ENCODE measurements at places on chromosomes 3 and 15. TPM values are rescaled to one million over a fixed set of nuclear protein-coding genes. Genes with fewer than 3 reads are reported as not detected.

- DNase-seq = no peak
Observed at GRCh38 chr3:86814918-86815655, 175.9 kb downstream of the VGLL3 start.

DNA sequence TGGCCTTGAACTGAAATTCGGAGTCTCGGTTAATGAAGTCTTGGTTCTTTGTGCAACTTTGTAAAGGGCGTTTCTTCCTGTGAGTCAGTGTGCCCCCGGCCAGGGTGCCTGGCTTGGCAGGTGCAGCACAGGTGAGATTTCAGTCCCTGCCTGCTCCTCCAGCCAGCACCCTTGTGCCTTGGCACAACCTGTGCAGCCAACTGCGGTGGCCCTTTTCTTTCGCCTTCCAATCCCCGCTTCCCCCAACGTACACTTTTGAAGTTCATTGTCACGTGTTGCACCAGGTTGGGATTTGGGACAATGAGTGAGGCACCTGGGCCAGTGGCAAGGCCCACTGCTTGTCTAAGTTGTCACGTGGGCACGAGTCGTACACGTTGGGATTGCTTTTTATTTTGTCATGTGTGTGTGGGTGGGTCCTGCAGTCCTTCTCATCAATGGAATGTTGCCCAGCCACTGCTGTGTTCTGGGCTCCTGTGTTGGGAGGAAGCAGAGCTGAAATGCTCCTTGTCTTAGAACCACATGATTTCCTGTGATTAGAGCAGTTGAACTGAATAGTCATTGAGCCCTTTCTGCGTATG is 242.9 kb upstream of the BHLHE40 start:
- DNase-seq = no peak

GRCh38 chr3:16520241-16520969 is 6.9 kb upstream of the RFTN1 start:
- DNase-seq = no peak

DNA sequence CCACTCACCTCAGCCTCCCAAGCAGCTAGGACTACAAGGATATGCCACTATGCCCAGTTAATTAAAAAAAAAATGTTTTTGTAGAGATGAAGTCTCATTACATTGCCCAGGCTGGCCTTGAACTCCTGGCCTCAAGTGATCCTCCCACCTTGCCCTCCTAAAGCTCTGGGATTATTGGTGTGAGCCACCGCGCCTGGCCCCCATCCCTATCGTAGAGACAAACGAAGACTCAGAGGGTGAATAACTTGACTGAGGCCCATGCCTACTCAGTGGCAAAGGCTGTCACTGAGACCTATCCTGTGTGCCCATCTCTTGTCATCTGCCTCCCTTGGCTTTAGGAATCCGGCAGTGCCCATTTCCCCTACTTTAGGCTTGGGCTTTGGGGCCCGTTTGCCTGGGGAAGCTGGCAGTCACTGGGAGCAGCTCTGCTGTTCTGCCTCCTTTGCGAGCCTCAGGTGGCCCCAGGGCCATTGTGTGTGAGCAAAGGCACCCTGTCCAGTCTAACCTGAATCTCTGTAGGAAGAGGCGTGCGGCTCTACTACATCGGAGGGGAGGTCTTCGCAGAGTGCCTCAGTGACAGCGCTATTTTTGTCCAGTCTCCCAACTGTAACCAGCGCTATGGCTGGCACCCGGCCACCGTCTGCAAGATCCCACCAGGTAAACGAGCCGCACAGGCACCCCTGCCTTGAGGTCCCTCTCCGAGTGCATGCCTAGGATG is 70.1 kb downstream of the AAGAB start:
- no peak for DNase-seq

- no peak for DNase-seq
Observed at GRCh38 chr3:42256135-42256819, 9.7 kb downstream of the CCK start.

DNA sequence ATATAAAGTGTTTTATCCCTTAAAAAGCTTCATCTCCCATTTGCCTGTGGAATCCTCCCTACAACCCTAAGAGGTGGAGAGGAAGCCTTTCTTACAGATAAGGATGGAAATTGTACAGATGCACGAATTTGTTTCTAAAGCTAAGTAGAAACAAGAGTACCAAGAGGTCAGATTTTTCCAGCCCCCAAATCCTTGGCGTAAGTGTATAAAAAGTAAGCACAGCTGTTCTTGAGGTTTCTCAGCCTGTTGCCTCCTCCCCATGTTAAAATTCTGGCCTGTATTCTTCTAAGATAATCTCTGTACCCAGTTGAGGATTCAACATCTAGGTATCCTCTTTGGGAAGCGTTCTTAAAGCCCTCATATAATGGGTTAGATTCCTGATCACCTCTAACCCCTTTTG is 34.9 kb downstream of the RAB7A start:
- DNase-seq = no peak

- DNase-seq = no peak
Observed at GRCh38 chr15:48520376-48521155, 124.9 kb downstream of the FBN1 start.

DNA sequence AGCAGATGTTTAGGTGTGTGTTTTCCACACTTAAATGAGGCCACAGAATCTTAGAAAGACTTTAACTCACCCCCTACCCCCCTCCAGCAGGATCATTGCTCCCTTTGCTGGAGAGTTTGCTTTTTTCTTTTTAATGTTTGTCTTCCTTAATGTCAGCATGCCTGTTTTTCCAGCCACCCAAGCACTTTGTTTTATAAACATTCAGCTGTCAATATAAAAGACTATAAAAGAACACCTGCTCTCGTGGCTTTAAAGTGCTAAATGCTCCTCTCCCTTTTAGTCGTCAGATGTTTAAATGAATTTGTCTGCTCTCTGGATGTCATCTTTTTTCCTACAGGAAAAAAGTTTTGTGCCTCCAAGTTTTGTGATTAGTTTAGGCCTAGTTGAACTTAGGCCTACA is 61.7 kb downstream of the SIDT1 start:
- DNase-seq = no peak

GRCh38 chr3:48088056-48088748 is 72.0 kb upstream of the MAP4 start:
- peak; percentile 52 for DNase-seq

DNA sequence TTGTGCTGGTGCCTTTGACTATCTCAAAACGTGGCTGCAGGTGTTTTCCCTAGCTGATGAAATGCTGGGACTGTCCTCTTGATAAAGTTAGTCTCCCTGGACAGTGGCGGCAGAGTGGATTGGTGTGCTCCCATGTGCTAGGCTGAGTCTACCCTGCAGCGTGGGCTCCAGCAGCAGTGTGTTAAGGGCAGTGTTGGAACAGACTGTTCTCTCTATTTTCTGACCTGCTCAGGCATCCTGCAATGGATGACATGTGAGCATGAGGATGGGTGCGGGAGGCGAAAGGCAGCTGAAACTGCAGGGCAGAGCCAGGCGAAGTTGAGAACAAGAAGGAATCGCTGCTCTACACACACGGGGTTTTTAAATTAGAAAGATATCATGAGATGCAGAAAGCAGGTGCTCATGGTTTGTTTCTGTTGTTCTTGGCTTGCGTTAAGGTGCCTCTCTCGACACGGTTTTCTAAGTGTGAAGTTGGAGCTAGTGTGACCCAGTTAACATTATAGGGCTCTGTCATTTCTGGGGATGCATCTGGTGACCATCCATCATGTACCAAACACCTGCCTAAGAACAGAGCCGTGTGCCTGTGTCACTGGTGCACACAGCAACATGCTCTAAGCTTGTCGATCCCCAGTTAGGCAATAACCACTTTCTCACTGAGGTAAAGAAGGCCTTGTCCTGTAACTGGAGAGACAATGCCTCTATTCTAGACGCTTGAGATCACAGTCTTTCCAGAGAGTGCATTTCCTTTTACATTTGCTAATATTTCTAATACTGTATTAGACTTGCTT is 44.3 kb downstream of the SLCO3A1 start:
- no peak for DNase-seq

DNA sequence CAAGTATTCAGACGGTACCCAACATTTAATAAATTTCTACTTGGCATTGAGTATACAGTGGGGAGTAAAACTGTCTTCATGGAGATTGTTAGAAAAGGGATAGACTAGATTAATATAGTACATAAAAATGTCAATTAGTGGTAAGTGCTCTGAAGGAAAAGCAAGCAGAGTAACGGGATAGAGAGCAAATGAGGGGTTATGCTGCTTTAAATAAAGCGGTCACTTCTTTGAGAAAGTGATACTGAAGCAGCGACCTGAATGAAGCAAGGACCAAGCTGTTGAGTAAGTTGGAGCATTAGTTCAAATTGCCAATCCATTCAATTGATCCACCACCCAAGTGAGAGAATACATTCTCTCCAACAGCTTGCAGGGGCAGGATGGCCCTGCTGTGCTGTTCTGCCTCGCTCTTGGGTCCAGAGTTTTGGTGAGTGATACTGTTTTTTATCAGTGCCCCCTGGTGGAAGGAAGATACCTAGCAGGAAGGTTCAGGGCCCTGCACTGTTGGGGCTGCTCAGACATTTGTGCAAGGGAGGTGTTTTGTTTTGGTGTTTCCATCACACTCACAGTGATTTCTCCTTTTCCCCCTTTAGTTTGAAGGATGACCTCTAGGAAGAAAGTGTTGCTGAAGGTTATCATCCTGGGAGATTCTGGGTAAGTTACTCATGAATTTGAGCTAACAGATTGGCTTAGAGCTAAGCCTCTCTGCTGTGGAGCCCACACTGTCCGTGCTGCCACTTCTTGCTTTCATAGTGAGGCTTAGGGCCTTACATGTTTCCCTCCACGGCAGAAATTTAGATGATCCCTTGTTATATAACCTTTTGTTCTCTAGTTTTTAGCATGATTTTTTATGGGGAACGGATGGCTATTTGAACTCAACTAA is 69.0 kb downstream of the RAB7A start:
- peak; percentile 57 for DNase-seq

DNA sequence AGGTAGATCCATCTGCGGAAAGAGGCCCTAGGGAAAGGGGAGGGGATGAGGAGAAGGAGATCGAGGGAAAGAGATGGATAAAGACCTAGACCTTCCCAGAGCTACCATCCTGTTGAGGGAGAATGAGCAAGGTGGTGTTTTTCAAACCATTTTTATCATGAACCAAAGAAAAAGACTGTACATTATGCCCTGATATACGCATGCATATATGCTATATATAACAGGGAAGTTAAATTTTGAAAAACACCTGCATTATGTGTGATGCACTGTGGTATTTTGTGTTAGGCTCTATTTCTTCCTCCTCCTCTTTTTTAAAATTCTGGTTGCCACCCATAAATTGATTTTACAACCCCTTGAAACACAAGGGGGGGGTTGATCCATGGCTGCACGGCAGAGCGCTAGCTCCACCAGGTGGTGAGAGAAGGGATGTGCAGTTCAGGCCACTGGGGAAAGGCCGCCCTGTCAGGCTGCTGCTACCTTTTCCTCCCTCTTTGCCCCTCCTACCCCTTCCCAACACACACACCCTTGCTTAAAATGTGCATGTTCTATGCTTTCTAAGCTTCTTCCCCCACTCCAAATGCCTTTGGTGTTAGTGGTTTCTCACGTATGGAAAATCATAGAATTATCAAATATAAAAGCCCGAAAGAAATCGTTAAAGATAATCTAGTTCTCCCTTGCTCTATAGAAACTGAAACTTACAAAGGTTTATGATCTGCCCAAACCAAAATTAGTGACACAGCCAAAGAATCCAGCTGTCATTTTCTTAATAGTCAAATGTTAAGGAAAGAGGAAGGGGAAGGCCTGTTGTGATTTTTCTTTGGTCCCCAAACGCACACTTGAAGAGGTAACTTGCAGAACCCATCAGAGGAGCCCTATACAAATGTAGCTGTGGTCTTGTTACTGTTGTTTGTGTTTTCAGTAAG is 262.0 kb upstream of the UMPS start:
- DNase-seq = peak; percentile 56

DNA sequence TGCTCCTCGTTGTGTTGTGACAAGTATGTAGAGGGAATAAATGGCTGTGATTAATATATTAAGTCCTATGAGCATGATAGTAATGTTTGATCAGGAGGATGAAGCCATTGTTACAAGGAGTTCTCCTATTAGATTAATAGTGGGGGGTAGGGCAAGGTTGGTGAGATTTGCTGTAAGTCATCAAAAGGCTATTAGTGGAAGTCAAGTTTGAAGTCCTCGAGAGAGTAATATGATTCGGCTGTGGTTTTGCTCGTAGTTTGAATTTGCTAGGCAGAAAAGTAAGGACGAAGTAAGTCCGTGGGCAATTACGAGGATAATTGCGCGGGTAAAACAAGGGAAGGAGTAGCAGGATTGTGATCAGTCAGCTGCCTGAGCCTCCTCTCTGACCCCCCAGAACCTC is 26.0 kb upstream of the BUB1B start:
- no peak for DNase-seq

DNA sequence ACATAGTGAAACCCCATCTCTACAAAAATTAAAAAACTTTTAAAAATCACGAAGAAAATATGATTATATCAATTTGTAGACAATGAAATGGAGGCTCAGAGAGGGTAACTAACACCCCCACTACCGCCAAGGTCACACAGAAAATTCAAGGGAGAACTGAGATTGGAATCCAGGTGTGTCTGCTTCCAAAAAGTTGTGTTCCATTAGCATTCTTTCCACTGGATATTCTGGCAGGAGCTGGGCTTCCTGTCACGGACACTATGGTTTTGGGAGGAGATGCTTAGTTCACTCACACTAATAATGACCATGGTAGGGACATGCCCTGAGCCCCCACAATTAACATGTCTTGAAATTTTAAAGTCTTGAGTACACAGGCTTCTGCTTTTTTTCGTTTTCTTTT is 28.8 kb downstream of the CTSH start:
- DNase-seq = no peak

DNA sequence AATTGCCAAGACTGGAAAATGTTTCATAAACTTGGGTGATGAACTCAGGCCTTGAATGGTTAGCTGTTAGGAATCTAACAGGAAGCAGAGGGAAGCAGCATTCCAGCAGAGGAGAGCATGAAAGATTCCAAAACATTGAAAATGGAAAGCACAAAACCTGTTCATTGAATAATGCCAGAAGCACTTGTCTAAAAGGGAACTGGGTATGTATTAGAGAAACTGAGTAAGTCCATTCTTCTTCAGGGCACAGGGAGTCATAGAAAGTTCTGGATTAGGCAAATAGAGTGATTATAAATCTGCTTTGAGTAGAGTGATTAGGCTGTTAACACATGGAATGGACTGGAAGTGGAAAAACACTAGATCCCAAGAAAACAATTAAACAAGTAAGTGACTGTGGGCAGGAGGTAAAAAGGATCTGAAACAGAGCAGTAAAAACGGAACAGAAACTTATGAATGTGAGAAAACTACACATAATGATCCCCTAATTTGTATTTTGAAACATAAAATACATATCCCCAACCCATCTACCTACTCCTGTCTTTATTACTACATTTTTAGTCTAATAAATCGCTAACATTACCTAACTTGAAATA is 343.4 kb downstream of the TBC1D5 start:
- DNase-seq = no peak

- no peak for DNase-seq
Observed at GRCh38 chr3:42660131-42660715, 6.7 kb downstream of the ZBTB47 start.

DNA sequence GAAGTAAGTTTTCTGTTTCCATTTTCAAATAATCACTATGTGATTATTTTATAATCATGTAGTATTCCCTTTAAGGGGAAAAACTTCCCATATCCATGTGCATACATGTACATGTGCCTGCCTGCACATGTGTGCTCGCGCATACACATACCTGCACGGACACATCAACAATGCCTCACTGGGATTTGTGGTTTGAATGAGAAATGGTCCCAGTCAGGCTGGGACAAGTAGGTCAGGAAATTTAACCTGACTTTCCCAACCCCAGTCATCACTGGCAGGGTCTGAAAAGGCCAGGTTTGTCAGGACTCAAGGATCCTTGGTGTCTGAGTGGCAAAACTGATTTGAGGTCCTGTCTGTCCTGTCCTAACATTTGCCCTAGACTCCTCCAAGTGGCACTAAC is 109.3 kb upstream of the MRPS22 start:
- DNase-seq = no peak

- no peak for DNase-seq
Observed at GRCh38 chr3:114192136-114192535, 13.3 kb upstream of the DRD3 start.

The SOX14 gene
- polyA plus RNA-seq = not detected
